Temporal lobe (tissue), 4 donors: ENCODE measurements at places on chromosomes 4 and X. TPM values are rescaled to one million over a fixed set of nuclear protein-coding genes. Genes with fewer than 3 reads are reported as not detected.

CNGA1 gene
- 0.25 TPM for total RNA-seq

SH2D1A gene
- total RNA-seq: 0.25 TPM

TEX13A gene
- total RNA-seq: not detected

SH3RF1 gene
- total RNA-seq: 11.1 TPM

PAGE1 gene
- total RNA-seq: 0.49 TPM

USP17L11 gene
- total RNA-seq: not detected

SSX4 gene
- total RNA-seq: not detected

GAGE2A gene
- total RNA-seq: not detected

SPOCK3 gene
- 10.8 TPM for total RNA-seq

PAGE4 gene
- not detected for total RNA-seq

CASK gene
- 89.0 TPM for total RNA-seq

F8A2 gene
- total RNA-seq: not detected

SAGE1 gene
- total RNA-seq: not detected
